Esophagus squamous epithelium (tissue), 5 donors: ENCODE measurements at places on chromosomes 6 and 20.

DNA sequence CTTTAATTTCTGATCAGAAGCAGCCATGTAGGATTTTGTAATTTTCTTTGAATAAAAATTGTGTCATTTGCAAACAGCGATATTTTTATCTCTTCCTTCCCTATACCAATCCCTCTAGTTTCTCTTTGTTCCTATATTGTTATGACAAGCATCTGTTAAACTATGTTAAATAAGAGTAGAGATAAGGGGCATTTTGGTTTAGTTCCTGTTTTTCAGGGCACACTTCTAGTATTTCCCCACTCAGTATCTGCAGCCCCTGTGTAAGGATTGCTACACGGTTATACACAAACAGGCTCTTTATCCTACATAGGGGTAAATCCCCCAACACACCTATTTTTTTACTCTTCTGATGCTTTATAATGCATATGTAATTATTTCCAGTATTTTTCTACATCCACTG is 42.1 kb downstream of the TRERF1 start:
- DNase-seq = no peak

DNA sequence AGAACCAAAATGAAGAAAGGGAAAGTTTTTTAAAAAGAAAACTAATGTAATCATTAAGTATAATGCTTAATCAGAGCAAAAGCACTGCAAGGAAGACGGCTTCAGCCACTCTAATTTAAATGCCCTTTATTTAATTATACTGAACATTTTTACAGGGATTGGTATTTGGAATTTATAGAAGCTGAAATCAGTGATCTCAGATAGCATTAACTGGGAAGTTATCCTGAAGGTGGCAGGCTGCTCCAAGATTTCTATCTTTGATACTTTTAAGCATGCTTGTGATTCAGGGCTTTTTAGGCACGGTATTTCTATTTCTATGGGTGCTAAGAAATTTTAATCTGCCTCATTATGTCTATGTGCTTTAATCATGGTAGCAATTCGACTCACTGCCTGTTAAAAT is 1.3 kb upstream of the NDUFAF4 start:
- DNase-seq = no peak

- DNase-seq = no peak
These were observed 33.1 kb upstream of the HINT3 start for GRCh38 chr6:125923366-125923877.

DNA sequence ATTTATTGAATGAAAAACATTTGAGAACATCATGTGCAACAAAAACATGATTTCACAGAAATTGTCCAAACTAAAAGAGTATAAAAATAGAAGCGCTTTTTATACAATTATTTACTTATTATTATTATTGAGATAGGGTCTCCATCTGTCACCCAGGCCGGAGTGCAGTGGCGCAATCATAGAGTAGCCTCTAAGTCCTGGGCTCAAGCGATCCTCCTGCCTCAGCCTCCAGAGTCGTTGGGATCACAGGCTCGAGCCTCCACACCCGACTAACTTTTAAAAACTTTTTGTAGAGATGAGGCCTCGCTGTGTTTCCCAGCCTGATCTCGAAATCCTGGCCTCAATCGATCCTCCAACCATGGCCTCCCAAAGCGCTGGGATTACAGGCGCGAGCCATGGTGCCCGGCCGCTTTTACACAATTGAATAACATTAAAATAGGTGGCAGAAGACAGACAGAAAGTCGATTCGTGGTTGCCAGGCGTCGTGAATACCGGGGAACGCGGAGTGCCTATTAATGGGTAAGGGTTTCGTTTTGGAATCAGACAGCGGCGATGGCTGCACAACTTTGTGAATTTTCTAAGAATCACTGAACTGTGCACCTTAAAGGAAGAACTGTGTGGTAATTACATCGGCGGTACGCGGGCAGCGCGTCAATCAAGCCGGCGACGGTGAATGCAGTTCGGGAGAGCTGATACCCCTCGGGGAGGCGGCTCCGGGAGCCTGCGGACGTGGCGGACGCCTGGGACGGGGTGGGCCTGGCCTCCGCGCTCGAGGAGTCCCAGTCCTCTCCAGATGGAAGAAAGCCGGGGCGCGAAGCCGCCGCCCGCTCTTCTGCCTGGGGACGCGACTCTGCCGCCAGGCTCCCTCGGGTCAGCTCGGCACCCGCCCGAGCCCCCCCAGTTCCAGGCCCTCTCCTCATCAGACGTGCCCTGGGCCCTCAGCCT is 807 bp downstream of the TBC1D20 start:
- DNase-seq = no peak

DNA sequence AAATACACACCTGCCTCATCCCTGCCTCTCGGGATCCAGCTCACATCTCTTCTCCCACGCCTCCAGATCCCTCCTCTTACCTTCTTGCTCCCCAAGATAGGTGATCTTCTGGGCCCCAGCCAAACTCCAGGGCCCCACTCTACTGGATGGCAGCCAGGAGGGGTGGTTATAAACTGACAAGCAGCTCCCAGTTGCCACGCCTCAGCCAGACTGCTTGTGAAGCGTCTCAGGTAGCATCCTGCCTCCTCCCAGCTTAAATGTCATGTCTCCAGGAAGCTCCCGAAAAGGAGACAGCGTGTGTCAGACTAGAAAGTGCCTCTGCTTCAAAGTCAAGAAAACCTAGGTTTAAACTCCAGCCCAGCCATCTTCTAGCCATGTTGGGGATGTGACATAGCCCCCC is 114.1 kb downstream of the LRFN2 start:
- DNase-seq = no peak

GRCh38 chr6:48111143-48111506 is at the start of gene PTCHD4:
Gene PTCHD4, minus strand, starts transcription at chr6:48111197. Its CDS starts 42,240 bp downstream, at chr6:48068957.
- no peak for DNase-seq

GRCh38 chr6:134303891-134304290 is 14.0 kb downstream of the SGK1 start:
- no peak for DNase-seq

DNA sequence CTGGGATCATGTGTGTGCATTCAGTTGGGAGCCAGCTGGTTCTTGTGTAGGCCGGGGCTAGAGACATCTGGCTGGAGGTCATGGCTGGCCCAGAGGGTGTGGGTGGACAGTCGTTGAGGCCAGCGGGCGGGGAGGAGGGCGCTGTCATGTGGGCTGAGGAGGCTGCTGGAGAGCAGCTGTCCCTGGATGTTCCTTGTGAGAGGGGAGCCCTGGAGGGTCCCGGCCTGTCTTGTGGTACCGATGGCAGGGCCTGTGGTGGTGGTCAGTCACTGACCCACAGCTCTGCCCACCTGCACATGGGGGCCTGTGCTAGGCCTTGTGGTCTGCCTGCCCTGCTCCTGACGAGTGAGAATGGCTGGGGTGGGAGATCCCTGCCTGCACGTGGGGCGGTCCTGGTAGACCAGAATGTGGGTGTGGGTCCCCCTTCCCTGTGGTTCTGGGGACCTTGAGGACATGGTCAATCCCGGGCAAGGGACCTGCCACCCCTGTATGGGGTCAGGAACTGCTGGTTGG is 1.9 kb upstream of the C20orf204 start:
- DNase-seq = no peak

DNA sequence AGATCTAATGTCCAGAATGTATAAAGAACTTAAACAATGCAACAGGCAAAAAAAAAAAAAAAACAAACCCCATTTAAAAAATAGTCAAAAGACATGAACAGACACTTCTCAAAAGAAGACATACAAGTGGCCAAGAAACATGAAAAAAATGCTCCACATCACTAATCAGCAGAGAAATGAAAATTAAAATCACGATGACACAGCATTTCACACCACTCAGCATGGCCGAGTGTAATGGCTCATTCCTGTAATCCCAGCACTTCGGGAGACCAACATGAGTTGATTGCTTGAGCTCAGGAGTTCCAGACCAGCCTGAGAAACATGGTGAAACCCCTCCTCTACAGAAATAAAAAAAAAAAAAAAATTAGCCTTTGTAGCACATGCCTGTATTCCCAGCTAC is 701.4 kb upstream of the NRSN1 start:
- no peak for DNase-seq

DNA sequence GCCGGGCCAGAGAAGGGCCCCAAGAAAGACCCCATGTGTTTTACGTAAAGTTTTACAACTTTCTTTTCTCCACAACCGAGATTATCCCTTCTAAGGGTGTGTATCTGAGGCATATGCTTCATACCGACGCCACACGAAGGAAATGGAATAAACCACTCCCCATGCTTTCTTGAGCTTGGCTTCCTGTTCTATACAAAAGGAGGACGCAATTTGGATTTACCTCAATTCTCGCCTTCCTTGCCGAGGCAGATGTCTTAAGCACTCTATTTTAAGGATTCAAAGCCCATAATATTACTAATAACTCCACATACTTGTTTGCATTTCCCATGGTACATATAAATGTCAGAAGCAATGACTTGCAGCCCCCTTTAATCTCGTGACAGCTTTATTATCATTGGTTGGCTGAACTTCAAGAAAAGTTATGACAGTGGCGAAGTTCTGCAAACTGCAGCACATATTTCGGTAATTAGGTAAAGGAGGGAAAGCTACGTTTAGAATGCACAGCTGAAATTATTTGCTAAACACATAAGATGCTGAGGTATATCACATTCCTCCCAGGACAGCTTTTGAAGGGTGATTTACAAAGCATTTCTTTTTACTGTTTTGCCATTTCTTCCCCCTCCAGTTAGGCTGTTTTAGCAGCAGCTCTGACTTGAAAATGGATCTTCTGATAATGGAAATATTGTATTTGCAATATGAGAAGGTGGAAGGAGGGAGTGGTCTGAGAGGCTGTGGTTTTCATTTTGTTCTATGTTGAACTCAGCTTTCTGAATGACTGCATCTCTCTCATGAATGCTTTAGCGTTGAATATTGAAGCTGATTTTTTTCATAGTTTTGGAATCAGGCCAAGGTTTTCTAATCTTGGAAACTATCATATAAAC is 330.5 kb downstream of the EPHA7 start:
- DNase-seq = no peak

GRCh38 chr6:37710616-37711015 is 12.9 kb upstream of the MDGA1 start:
- no peak for DNase-seq

DNA sequence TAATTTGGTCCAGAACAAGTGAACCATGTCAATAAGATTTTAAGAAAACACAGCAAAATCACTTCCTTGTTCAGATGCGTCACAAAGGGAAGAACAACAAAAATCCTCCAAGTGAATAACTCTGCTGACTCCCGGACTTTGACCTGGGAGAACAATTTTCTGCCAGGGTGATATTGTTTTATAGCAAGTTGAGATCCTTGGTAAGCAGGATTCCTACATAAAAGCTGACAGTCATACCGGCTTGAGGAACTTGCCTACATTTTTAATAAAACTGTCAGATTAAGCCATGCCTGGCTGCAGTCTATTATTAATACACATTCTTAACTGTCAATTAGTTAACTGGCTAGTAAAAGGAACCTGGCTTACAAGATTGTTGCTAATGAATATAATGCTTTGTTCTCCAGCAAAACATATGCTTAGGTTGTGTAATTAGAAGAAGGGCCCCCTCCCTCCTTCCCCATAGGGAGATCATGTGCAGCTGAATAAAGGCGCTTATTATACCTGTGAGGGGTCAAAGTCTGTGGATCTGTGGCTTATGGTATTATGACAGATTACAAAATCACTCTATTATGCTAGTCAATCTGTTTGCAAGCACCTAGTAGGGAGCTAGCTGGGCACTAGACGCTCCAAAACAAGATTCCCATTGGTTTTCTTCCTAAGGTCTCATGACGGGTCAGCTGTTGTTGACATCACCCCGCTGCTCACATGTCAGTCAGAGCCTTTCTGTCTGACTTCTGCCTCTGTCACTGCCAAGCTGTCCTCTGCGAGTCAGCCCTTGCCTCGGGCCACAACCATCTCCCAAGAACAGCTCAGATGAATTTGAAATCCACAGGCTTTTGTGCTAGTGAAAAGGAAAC is 44.6 kb upstream of the SEC63 start:
- no peak for DNase-seq

DNA sequence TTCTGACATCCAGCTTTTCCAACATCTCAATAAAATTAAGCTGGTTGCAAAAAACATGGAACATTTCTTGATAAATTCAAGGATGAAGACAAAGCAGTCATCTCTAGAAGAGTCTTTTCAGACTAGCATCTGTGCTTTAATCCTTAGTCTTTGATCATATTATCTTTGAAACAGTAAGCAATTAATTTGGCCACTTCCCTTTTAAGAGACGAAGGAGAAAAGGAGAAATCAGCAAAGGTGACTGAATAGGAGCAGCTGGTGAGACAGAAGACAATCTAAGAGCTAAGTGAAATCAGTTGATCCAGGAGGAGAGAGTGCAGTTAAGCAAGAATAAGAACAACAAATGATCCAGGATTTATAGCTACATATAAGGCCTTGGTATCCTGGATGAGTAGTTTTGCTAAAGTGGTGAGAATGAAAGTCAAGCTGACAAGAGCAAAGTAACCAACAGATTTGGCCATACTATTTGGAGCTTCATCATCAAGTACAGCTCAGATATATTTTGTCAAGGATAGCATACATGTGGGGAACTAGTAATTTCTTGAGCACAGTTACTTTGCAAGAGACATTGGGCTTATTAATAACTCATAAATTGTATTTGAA is 215.5 kb downstream of the ADGB start:
- DNase-seq = no peak

DNA sequence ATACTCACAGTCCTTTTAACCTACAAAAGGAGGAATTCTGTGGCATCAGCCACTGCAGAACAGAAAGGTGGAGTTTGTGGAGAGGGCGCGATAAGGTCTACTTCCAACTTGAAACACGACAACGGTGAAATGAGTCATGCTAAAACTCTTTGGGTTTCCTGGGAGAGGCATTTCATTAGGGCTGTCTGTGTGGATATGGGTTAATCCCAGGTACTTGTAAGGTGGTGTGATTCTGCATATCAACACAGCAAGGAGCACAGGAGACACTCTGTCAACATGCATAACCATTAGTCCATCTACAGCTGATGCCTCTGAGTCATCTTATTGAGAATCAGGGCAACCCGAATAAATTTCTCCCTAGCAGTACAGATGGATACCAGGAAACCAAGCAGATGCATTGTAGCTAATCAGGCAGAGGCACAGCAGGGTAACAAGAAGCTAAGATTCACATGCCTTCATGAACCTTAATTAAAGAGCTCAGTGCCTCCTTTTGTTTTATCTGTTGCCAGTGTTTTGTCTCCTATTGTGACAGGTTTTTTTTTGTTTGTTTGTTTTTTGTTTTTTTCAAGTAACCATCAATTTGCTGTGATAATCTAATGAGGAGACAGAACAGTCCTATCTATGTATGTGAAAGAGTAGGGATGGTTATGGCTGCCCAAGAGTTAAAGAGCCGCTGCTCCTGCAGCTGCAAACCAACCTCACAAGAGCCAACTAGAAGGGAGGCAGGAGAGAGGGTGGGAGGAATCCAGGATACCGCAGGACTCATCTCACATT is 315.8 kb upstream of the SOX4 start:
- no peak for DNase-seq

GRCh38 chr6:45655745-45656476 is 278.2 kb upstream of the SUPT3H start:
- DNase-seq = no peak

GRCh38 chr6:108133594-108134179 is 32.1 kb upstream of the NR2E1 start:
- no peak for DNase-seq

DNA sequence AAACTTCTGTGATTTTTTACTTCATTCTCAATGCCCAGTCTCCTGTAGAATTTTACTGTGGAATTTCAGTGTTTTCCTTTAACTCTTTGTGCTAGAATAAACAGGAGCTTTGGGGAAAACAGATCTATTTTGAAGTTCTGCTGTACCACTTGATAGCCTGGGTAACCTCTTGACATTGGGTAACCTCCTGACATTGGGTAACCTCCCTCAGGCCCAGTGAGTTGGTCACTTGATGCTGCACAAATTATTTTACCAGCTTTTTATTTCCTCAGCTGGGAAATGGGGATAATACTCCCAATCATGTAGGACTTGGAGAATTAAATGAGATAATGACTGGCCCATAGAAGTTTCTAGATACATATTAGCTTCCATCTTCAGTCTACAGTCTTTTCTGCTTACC is 137.3 kb upstream of the TOP1 start:
- DNase-seq = no peak
